ENCODE measurements at places on chromosomes 7 and 10.

DNA sequence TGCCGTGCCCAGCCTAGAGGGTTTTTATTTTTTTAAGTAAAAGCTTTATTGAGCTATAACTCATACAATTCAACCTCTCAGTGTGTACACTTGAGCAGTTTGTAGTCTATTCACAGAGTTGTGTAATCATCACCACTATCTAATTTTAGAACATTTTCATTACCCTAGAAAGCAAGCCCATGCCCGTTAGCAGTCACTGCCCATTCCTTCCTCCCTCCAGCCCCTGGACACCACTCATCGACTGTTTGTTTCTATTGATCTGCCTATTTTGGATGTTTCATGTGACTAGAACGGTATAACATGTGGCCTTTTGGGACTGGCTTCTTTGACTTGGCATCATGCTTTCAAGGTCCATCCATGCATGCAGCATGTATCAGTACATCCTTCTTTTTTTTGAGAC lies 25.7 kb upstream of the SEC61A2 start:
- no peak for DNase-seq

- DNase-seq = no peak
Measured at GRCh38 chr7:43479042-43479441, 103.9 kb upstream of the STK17A start.

DNA sequence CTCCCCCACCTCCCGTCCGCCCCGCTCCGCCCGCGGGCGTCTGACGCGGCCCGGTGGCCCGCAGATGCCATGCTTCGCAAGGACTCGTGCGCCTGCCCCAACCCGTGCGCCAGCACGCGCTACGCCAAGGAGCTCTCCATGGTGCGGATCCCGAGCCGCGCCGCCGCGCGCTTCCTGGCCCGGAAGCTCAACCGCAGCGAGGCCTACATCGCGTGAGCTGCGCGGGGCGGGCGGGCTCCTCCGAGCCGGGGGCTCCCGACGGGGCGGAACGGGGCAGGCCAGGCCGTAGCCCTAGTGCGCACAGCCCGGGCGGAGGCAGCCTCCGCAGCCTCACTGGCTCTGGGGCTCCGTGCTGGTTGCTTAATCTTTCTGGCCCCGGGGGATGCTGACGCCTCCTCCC lies 2.8 kb downstream of the ASIC3 start:
- DNase-seq = peak; percentile 57

DNA sequence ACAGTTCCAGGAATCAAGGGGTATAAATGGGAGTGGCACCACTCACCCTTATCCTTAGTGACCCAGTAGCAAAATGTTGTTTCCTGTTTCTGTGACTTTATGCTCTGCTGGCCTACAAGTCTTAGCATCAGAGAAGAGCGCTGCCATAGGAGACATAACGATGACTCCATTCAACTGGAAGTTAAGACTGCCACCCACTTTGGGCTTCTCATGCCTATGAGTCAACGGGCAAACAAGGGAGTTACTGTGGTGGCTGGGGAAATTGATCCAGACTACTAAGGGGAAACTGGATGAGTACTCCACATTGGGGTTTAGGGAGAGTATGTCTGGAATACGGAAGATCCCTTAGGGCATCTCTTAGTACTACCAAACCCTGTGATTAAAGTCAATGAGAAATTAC lies 40.6 kb upstream of the PIK3CG start:
- no peak for DNase-seq

DNA sequence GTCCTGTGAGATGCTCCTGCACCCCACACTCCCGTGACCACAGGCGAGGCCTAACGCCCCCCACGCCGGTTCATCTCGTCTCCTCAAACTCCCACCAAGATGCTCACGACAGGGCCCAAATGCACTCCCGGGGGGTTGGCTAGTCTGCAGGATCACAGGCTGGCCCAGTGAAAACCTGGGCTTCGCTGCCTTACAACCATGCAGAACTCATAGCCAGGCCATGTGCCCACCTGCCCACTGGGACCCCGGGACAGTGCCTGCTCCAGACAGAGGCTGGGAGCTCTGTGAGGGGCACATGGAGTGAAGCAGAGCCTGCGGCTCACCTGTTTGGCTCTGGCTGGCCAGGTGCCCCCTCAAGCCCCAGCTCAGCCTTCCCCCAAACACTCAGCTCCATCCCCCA lies 9.4 kb upstream of the GPER1 start:
- no peak for DNase-seq

- DNase-seq = no peak
Measured at GRCh38 chr10:49631975-49632374, 18.1 kb downstream of the CHAT start.

DNA sequence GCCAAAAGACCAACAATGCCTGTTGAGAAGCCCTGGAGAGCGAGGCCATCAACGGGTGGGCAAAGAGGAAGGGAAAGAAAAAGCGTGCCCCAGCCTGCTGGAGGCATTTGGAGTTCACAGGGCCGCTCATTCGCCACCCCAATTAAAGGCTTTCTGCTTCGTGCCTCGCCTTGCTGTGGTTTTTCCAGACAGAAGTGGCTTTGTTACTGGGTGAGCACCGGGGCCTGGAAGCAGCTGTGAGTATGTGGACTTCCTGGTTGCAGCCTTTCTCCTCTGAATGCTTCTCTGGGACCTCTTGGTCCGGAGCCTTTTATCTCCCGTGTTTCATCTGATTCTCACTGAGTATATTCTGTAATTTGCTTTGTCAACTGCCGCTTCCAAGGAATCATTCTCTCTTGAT lies 118.1 kb upstream of the EGR2 start:
- DNase-seq = no peak

DNA sequence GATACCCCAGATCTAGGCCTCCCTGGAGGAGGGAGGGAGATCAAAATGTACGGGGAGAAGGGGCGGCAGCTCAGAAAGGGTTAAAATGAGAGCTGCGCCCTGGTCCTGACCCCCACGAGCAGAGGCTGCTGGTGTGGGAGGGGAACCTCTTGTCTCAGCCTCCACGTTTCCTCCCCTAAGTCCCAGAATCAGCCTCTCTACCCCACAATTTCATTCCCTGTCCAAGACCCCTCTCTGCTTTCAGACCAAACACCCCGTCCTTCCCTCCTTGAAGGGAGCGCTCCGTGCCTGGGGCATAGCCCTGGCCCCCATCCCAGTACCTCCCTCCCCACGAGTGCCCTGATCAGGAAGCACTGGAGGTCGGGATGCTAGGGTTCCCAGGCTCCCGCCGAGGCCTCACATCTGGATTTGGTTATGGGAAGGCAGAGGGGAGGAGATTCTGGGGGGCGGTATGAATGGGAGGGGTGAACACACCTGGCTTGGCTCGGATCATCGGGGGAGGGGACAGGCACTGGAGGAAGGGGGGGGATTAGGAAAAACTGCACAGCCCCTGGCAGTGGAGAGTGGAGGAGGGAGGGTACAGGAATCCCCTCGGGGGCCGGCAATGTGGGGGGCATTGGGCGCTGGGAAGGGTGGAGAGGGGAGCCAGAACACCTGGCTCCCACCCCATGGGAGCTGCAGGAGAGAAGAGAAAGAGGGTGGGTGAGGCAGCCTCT lies 2.7 kb downstream of the EPHB4 start:
- no peak for DNase-seq

GRCh38 chr7:32501522-32501921 lies 6.2 kb downstream of the AVL9 start:
- DNase-seq = no peak

- DNase-seq = no peak
Measured at GRCh38 chr7:149824748-149825566, 13.2 kb upstream of the ZNF862 start.

- DNase-seq = no peak
Measured at GRCh38 chr10:110791541-110792073, 80.1 kb upstream of the PDCD4 start.

- DNase-seq = no peak
Measured at GRCh38 chr10:83539528-83540308, 599.6 kb upstream of the GHITM start.

DNA sequence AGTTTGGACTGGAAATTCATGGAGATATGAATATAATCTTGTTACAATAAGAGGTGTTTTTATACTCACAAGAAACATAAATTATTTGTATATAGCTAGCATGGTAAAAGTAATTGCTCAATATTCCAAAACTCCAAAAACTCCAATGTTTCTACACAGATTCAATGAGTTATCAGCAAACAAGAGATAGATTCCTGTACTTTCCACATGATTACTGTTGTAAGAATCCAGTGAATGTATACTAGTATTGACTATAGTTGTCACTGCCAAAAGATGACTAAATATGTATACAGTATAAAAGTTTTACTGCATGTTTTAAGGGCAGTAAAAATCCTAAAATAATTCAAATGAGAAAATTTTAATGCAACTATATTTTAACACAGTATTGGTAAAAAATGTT lies 10.7 kb downstream of the ATOH7 start:
- DNase-seq = no peak

DNA sequence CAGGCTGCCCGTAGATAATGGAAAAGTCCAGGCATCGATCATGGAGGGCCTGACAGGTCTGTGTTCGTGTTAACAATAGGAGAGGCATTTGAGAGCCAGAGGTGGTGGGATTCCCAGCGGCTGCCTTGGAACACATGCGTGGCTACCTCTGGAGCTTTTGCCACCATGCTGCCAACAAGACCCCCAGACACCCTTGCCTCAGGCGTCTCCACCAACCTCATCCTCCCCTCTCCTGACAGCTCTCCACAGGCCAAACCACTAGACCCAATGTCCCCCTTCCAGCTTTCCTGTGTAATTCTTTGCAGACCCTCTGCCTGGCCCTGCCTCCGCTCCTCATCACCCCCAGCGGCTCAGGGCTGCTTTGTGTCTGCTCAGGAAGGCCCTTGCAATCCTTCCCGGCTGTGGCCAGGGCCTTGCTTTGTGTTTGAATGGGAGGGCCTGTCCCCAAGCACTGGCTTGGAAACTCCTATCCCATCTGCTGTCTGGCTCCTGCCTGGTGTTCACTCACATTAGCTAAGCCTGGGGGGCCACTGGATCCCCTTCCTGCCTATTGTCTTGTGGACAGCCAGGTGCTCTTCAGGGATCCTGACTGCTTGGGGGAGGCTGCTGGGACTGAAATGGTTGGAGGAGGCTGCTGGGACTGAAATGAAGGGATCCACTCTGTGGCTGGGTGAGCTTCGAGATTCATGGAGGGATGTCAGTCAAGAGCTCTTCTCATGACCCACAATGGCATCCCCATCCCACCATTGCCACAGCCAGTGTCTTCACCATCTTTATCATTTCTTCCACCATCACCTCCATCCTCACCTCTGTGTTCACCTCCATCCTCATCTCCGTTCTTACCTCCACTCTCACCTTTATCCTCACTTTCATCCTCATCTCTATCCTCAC lies 60.8 kb upstream of the ELN start:
- no peak for DNase-seq

DNA sequence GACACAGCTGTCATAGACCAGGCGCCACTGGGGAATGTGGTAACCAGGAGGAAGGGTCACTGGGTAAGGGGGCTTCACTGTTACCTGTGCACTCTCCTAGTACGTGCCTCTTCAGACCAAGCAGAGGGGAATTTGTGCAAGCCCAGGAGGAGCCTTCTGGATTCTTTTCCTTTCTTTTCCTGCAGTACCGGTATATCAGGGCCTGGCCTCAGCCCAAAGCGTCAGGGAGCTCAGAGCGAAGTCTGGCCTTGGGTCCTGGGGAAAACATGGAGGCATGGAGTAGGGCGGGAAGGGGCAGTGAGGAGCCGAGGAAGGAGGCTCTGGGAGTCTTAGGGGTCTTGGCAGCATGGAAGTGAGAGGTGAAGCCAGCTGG lies 133.6 kb upstream of the GDF10 start:
- DNase-seq = no peak

GRCh38 chr10:19683356-19683755 lies 132.9 kb upstream of the PLXDC2 start:
- no peak for DNase-seq

GRCh38 chr7:139776486-139777132 lies 1.2 kb downstream of the HIPK2 start:
- peak; percentile 42 for DNase-seq

DNA sequence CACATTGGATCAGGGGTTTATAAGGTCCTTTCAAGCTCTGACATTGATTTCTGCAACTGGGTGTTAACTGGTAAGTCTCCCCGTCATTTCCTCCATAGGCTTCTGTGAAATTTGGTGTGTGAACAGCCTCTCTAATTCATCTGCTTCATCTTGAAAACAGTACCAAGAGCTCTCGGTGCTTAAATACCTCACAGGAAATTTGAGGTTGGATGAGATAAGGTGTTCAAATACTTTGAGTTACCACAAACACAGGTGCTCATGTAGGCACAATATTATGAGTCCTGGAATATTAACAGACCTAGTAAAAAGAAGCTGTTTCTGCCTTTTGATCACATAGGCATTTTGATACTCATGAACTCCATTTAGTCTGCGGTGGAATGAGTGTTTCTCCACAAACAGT lies 85.2 kb downstream of the RTKN2 start:
- peak; percentile 81 for DNase-seq

DNA sequence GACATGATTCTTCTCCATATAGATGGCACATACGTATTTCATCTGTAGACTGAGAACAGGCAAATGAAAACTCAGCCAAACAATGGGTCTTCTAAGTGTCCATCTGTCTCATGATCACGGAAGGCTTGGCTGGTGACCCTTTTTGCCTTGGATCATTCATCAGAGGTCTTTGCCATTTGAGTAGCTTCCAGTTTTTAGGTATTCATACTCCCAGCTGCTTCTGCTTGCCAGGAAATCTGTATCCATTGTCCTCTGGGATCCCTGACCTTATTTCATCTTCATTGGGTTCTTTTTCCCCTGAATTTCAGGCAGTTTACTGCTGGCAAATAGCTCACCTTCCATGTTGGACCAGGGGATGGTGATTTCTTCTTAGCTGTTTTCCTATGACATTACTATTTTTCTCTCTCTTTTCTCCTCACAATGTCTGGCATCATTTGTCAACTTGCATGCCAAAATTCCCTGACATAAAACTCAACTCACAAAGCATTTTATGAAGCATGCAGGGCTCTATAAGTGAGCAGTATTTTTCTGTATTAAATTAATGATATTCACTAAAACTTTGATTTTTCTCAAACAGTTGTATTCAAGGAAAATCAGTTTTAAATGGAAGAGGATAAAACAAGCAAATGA lies 241.2 kb downstream of the DNAJB9 start:
- DNase-seq = no peak

DNA sequence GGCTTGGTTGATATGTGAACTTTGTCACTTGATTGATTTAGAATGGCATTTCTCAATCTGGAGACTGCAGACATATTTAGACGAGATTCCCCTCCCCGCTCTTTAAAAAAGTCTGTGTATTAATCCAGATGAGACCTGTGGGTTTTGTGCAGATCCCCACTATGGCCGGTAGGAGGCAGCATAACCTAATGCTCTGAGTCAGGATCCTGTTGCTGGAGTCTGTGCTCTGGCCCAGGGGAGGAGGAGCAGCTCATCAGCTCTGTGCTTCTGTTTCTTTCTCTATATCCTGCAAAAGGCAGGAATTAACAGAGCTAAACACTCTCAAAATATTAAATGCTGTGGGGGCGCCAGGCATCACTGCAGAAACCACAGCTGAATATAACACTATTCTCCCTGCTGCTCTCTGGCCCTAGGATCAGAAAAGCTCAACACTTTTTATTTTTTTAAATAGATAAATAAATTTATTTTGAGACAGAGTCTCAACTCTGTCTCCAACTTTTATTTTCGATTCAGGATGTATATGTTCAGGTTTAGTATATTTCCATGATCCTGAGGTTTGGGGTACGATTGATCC lies 23.9 kb upstream of the SEPHS1 start:
- DNase-seq = peak; percentile 79

- no peak for DNase-seq
Measured at GRCh38 chr10:88592906-88593305, 6.3 kb downstream of the LIPJ start.

All from CD4-positive, alpha-beta T cell treated with Interleukin-12 subunit alpha and Interleukin-12 subunit beta, for 1 hour (primary cell).